ENCODE measurements at places on chromosomes 11 and 22.

- DNase-seq, result no peak
These were observed 158.8 kb downstream of the MPPED1 start for GRCh38 chr22:43570531-43571165.

- no peak for DNase-seq
These were observed 45.3 kb upstream of the PPARA start for GRCh38 chr22:46104881-46105493.

DNA sequence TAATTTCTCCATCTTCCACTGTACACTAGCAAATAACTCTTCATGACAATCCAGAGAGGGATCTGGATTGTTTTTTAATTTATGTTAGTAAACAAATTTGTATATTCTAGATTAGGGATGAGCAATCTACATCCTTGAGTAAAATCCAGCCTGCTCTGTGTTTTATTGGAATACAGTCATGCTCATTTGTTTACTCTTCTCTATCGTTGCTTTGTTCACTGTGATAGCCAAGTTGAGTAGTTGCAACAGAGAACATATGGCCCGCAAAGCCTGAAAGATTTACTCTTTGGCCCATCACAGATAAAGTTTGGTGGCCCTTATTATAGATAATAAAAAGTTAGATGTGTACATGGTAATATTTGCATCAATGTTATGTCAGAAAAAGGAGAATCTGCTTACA, 6.2 kb upstream of the BLID start:
- DNase-seq, result no peak

DNA sequence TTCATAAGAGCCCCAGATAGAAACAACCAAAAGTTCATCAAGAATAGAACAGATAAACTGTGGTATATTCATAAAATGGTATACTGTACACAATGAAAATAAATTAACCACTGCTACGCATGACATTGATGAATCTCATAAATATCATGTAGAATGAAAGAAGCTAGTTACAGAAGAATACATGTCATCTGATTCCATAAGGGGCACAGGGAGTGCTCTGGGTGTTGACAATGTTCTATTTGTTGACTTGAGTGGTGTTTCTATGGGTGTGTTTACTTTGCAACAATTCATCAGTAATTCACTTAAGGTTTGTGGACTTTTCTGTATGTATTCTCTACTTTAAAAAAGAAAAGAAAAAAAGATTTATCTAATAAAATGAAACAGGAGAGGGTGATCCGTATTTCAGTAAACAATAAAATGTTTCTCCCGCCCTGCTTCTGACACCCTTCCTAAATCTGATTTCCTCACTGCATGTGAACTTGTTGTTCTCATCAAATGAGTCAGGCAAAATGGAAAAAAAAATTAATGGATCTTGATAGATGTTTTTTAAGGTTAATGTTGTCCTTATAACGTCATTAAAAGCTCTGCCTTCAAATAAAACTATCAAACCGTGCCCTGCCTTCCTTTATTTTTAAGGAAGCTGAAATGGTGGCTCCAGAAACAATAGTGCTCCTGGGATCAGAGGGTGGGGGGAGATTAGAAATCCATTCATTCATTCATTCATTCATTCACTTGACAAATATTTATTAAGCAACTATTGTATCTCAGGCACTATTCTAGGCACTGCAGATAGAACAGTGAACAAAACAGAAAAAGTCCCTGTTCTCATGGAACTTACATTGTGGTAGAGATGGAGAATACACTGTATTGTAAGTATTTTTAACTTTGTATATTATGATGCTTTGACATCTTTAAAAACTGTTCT, 77.2 kb upstream of the CD44 start:
- no peak for DNase-seq

- DNase-seq, result no peak
These were observed 92.8 kb upstream of the KCNQ1OT1 start for GRCh38 chr11:2792381-2793250.

- no peak for DNase-seq
These were observed 40.4 kb upstream of the IGLL5 start for GRCh38 chr22:22847241-22847640.

DNA sequence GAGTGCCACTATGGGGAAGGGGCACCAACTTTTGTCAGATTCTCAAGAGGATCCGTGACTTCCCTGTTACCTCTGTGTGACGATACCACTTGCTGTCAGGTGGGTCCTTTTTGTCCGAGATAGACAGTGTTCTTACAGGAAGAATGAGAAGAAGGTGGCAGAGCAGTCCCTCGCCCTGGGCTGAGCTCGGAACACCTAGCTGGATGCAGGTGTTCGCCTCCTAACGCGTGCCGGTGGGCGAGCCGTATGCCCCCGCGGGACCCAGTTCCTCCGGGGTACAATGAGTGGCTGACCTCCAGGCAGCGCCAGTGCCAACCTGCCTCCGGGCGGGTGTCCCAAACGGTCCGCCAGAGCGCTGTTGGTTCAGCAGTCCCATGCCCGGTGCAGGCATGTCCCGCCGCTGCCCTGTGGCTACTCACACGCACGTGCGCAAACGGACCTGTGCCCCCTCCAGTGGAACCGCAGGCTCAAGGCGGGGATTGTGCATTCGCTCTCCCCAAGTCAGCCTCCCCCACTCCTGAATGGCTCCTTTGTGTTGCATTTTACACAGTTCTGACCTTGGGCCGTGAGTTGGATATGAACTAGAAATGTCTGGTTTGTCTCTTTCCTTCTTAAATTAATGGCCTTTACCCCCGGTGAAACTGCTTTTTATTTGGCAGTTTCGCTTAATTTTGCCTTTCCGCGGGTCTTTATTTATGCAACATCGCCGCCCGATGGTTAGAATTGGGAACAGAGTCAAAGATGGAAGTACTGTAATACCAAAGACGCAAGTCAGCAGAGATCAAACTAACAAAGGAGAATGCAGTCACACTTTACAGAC, 1.1 kb upstream of the ABTB2 start:
- peak; percentile 79 for DNase-seq

- DNase-seq, result no peak
These were observed 24.3 kb downstream of the ARFGAP2 start for GRCh38 chr11:47152126-47152952.

DNA sequence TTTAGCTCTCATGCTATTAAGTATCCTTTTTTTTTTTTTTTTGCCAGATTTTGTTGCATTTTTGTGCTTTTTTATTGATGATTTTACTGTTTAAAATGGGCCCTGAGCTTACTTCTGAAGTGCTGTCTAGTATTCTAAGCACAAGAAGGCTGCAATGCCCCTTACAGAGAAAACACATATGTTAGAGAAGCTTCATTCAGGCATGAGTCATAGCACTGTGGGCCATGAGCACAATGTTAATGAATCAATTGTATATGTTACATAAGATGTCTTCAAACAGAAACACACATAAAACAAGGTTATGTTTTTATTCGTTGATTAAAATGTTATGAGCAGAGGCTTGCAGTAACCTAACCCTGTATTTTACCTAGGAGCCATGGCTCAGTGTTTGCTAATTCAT, 117.8 kb upstream of the C11orf87 start:
- peak; percentile 74 for DNase-seq

DNA sequence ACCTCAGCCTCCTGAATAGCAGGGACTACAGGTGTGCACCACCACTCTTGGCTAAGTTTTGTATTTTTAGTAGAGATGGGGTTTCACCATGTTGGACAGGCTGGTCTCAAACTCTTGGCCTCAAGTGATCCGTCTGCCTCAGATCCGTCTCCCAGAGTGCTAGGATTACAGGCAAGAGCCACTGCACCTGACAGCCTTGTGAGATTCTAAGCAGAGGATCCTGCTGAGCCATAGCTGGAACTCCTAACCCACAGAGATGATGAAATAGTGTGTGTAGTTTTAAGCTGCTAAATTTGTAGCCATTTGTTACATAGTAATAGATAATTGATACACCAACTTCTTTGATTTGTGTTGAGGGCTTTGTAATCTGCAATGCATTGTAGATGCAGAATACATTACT, 51.1 kb downstream of the CLMP start:
- DNase-seq, result no peak

DNA sequence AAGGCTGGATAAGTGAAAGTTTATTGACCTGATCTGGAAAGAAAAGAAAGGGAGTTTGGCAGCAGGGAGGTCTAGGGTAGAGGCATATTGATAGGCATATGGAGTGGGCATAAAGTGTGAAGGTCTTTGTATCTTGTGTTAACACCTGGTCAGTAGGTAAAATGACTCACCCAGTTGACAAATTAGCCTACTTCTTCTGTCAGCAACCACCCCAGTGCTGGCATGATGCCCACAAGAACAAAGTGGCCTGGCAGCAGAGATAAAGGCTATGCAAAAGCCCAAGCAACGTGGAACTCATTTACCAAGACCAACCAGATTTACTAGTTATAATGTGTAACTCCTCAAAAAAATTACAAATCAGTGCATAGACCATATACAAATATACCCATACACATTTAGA, 4.9 kb downstream of the OR10A3 start:
- DNase-seq, result no peak

DNA sequence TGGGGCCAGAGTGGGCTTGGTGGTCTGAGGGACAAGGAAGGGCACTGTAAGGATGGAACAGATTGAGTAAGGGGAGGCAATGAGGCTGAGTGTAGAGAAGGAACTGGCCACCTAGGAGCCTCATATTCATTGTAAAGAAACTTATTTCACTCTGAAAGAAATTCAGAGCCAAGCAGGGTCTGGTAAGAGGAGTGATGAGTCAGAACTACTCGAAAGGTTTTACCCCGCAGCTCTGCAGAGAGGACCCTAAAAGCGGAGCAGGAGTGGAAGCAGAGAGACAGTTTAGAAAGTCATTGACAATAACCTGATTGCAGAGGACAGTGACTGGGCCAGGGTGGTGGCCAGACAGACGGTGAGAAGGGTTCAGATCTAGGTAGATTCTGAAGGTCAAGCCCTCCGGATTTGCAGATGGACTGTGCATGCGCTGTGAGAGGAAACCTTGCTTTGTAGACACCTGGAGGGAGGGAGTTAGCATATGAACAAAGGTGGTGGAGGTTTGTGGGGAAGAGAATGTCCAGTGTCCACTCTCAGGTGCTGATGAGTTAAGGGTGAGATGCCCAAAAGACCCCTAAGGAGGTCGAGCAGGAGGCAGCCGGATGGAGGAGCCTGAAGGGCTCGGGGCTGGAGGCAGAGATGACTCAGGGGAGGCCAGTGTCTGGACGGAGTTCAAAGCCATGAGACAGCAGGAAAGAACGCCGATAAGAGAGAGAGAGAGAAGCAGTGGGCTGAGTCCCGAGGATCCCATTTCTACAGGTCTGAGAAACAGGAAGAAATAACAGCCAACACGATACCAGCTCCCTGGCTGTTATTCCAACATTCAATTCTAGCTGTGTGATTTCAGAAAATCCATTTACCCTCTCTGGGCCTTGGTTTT, 546.0 kb downstream of the BRD1 start:
- peak; percentile 5 for DNase-seq

DNA sequence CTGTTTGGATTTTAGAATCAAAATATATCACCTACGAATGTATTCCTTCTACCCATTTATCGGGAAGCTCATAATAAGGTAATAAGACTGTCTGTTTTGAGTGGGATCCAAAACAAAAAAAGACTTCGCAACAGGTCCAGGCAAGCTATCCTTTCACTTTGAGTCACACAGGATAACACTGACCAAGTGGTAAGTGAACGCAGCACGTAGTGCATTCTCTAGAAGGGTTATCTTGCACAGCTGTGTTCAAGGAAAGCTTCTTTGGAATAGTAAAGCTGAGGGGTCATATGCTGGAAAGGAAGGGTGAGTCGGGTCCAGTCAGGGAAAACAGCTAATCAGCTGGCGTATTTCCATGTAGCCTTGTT, 22.3 kb upstream of the NRGN start:
- no peak for DNase-seq

DNA sequence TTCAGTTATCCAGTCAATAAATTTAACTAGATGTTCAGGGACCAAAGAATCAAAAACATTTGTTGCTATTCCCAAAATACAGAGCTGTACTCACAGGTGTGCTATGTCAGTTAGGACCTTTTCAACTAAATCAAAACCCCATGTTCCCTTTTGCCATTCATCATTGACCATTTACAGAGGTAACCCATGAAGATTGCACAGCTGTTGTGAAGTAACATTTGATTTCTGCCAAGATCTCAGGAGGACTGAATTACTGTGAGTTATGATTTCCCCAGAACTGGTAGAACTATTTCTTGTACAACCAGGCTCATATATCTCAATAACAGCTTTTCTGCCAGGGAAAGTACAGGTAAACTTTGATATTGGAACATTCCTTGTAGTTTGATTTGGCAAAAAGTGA, 131.1 kb upstream of the FIBIN start:
- no peak for DNase-seq

DNA sequence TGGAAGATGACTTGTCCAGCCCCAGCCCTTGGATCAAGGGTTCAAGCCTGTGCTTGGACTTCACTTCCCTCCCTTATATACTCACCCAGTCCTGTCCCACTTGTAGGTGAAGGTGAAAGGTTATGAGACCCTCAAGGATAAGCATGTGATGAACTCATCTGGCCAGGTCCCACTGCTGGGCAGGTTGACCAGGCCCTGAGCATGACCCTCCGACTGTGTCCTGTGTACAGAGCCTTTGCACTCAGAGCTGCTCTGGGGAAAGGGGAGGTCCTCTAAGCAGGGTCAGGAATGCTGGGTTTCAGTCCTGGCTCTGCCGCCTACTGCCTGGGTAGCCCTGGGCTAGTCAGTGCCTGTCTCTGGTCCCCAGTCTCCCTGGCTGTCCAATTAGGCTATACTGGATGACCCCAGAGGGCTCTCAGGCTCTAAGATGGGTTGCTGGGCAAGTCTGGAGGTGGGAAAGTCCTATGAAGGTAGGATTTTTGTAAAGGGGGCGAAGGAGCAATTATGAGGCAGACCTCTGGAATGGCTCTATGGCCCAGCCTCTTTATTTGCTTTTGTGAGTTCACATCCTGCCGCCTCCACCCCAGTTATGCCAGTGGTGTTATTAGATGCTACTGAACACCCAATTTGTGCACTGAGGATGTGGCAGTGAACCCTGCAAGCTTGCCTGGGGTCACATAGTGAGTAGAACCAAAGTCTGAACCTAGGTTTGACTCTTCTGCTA, 14.1 kb downstream of the DGAT2 start:
- DNase-seq, result no peak

- peak; percentile 34 for DNase-seq
These were observed 52.8 kb downstream of the CYTH4 start for GRCh38 chr22:37334859-37335805.

DNA sequence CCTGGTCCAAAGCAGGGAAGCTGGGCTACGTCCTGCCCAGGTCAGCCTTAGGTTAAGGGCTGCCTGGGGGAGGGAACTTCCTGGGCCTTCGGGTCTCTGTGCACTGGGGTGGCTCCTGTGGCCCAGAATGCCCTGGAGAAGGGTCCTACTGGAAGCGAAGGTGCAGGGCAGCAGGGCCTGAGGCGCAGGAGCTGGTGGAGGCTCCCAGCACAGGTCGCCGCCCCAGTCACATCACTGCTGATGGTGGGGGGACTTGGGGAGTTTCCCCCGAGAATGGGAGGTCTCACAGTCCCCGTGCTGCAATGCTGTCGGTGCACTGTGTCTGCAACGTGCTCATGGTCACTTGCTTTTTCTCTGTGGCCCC, 815 bp upstream of the SMIM38 start:
- DNase-seq, result no peak

GRCh38 chr11:18046116-18046777, at the start of gene TPH1:
TSS of gene TPH1 (minus strand) at chr11:18046269. CDS start at chr11:18040762, 5,507 bp downstream.
- DNase-seq, result peak; percentile 2

DNA sequence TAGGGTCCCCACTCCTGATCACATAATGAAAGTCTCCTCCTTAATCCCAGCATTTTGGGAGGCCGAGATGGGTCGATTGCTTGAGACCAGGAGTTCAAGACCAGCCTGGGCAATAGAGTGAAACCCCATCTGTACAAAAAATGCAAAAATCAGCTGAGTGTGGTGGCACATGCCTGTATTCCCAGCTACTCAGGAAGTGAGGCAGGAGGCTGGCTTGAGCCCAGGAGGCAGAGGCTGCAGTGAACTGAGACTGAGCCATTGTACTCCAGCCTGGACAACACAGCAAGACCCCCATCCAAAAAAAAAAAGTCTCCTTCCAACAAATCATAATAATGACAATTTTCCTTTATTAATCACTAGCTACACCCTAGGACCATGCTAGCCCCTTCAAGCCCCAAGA, 15.1 kb downstream of the ZMAT5 start:
- no peak for DNase-seq
